ENCODE measurements at places on chromosomes 3 and 15. TPM values are rescaled to one million over a fixed set of nuclear protein-coding genes. Genes with fewer than 3 reads are reported as not detected.

Gene EIF5A2
- total RNA-seq: 0.90 TPM

DNA sequence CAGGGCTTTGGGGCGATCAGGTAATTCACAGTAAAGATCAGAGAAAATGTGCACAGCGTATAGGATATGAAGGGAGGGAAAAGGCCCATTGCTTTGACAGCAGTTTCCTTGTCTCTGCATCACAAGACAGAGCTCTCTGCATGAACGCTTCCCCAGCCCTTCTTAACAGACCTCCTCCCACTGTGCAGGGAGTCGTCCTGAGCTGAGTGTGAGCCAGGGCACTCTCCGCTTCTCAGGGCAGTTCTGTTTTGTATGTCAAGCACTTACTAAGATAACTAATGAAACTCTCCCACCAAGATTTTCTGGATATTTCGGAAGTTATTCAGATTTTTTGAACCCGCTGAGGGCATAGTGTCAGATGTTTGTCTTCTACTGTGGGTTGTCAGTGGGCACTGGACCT, 105.8 kb upstream of the C15orf61 start:
- H3K27ac ChIP-seq: no peak overlapping the region
- DNase-seq: no peak
- no peak overlapping the region for H3K4me3 ChIP-seq

Gene LRRC34
- total RNA-seq: 0.26 TPM

DNA sequence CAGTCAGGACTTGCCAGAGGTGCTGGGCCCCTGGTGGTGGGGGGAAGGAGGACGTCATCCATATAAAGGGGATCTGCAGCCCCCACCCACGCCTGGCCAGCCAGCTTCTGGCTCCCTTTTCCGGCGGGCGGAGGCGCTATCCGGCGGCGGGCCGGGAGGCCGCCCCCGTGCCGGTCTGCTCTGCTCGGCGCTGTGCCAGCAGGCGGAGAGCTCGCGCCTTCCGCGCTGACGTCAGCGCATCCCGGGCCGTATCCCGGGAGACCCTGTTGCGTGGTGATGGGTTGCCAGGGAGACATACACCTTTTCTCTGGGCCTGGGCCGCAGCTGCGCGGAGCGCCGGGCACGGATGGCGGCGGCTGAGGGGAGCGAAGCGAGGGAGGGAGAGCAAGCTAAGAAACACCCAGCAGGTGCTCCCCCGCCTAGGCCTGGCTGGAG, 1.1 kb downstream of the FAM131A start:
- no peaks in the 10 kb centered on the region for H3K27me3 ChIP-seq
- H3K36me3 ChIP-seq: no peaks in the 10 kb centered on the region
- peak; percentile 85 for DNase-seq
- H3K4me3 ChIP-seq: peak overlapping the region; percentile 79

Gene SAMMSON
- total RNA-seq: not detected

DNA sequence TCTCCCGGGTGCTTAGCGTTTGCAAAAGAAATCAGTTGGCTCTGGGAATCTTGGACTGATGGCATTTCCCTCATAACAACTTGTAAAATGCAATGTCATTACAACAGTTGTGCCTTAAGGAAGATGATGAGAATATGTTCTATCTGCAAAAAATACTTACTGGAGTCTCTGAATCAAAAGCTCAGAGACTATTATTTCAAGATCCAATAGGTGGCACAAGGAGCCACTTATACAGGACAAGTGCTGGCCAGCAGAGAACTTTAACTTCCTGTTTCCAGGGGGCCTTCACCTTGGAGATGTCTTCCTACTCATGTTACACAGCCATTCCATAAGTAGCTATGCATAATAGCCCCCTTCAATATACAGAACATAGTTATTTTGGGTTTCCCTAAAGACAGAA, 8.9 kb upstream of the RPS27L start:
- no peak overlapping the region for H3K27ac ChIP-seq
- no peaks in the 10 kb centered on the region for H3K27me3 ChIP-seq
- peaks cover 18% of the 10 kb centered on the region for H3K4me1 ChIP-seq
- H3K36me3 ChIP-seq: peaks cover 4% of the 10 kb centered on the region

Gene KCNMB2
- not detected for total RNA-seq

DNA sequence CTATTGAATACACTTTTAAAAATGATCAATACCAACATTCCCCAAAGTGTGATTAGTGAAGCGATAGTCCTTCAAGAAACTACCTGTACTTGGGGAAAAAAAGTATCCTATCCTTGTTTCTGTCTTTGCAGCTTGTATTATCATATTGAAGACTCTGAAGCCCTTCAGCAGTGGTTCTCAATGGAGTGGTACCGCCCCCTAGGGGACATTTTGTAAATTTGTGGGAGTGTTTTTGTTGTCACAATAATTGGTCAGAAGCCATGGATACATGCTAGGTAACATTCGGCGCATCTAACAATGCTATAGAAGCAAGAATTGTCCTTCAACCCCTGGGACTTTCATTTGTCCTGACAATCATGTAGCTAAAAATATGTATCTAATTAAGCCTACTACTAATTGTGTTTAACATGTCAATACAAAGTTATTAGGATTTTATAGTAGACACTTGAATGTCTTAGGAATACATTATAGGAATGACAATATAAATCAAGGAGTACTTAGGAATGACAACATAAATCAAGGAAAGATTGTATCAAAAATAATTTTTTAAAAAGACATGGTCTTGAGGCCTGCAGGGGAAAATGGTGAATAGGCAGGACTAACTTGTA, 53.7 kb downstream of the NMD3 start:
- no peaks in the 10 kb centered on the region for H3K27me3 ChIP-seq
- no peak overlapping the region for H3K4me3 ChIP-seq
- DNase-seq: no peak
- H3K27ac ChIP-seq: no peak overlapping the region
- H3K4me1 ChIP-seq: no peaks in the 10 kb centered on the region
- peaks cover 5% of the 10 kb centered on the region for H3K36me3 ChIP-seq

Measured in psoas muscle (tissue), 8 donors.